Ascending aorta (tissue), 2 donors: ENCODE measurements at places on chromosomes 6 and 20.

GRCh38 chr20:50333812-50334211 is 143.2 kb downstream of the CEBPB start:
- no peak for DNase-seq

DNA sequence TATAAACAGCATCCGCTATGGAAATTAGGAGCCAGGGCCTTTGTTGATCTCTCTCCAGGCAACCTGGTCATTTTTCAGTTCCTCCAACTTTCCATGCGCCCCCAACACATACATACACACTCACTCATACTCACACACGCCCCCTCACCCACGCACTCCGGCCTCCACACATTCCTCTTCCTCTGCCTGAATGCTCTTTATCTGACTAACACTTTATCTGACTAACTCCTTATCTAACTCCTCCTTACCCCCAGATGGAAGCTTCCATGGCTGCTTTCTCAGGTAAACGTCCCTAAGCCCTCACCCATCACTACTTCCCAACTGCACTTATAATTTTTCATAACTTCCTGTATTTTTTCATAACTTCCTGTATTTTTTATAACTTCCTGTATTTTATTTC is 17.4 kb downstream of the CASS4 start:
- no peak for DNase-seq

GRCh38 chr6:37175332-37176267 is 5.6 kb downstream of the PIM1 start:
- no peak for DNase-seq

- DNase-seq = no peak
These were observed 367.2 kb upstream of the RUNX2 start for GRCh38 chr6:44960898-44961297.

DNA sequence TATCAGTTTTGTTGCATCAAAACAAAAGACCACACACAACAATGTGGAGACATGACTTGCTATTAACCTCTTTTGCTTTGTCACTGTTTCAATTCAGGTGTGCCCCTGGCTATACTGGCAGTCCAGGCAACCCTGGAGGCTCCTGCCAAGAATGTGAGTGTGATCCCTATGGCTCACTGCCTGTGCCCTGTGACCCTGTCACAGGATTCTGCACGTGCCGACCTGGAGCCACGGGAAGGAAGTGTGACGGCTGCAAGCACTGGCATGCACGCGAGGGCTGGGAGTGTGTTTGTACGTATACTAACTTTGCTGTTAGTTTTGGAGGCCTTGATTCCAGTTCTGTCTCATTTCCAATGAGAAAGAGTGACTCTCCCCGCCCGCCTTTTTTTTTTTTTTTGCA is 356.9 kb downstream of the ARHGAP18 start:
- DNase-seq = no peak

- DNase-seq = no peak
These were observed 16.7 kb upstream of the TBC1D20 start for GRCh38 chr20:478949-479429.

GRCh38 chr6:108942556-108943492 is 94.6 kb downstream of the ARMC2 start:
- DNase-seq = no peak

DNA sequence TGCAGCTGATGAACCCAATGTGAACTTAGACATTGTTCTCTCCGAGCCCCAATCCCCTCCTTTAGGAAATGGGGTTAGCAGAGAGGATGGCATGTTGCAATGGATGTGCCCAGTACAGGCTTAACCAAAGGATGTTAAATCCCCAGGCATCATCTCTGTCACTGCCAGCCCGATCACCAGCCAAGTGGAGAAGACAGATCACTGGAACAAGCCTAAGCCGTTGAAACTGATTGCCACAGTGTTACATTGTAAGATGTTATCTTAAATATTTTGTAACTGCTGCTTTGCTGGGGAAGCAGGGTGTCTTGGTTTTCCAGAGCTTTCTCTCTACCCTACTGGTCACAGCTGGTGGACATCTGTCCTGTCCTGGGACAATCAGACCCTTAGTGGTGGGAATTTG is 783.4 kb upstream of the CHD6 start:
- DNase-seq = no peak

DNA sequence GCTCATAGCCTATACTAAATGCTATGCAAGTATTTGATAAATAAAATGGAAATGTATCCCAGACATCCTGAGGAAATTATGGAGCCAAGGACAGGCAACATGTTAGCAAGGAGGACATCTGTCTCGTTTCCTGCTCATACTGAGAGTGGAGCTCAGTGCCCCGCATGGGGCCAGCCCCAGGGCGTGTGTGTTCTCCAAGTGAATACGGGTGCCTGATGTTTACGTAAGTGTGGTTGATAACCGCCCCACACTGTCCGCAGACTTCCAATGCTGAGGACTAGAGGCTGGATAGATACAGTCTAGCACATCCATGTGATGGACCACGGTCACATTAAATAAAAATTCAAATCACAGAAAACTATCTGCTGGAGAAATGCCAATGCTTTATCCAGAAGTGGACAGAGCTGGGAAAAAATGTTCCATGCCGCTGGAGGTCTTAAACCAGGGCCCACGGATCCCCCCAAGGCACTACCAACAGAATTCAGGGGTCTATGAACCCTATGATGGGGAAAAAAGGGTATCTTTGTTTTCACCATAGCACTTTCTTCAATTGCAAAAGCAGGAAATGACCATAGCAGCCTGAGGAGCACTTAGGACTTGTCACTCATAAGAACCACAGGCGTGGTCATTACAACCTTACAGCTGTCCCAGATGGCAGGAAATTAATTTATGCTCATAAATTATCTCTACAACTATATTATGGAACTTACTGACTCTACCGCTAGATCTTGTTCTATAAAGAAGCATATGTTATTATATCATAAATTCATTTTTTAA is 24.9 kb downstream of the TGM2 start:
- DNase-seq = no peak

DNA sequence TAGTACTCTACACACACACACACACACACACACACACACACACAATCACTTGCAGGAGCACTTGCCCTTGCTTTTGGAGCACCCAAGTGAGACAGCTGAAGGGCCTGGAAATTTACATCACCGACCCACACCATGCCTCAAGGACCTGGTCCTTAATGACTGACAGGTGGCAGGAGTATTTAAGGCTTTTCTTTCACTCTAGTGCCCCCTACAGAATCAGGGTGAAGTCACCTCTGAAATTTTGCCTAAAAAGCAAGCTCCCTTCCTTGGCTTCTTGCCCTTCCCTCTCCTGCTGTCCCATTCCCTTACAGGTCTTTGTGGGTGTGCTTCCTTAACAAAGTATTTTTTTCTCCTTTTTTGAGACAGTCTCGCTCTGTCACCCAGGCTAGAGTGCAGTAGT is 353.5 kb upstream of the IRAK1BP1 start:
- no peak for DNase-seq

DNA sequence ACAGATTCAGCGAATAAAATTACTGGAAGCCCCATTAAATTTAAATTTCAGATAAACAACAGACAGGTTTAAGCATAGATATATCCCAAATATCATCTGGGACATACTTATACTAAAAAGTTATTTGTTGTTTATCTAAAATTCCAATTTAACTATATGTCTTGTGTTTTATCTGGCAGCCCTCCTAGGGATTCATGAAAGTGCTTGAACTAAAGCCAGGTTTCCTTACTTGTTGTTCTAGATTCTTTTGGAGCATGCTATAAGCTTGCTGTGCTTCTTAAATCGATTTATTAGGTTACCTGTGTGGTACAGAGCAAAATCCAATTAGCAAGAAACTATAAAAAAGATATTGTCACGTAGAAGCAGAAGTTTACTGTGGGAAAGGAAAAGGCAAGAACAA is 202.5 kb upstream of the GMDS start:
- no peak for DNase-seq

GRCh38 chr6:63864061-63864460 is 228.5 kb downstream of the PHF3 start:
- DNase-seq = no peak

DNA sequence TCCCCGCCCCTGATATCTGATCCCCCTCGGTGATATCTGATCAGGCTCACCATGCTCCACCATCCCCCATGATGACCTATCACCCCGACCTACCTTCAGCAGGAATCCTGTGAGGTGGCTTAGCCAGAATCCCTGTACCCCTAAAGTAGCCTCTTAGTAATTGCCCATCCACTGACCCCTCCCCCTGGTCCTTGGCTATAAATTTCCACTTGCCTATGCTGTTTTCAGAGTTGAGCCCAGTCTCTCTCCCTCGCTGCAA is 177.5 kb upstream of the GGTLC1 start:
- DNase-seq = no peak

DNA sequence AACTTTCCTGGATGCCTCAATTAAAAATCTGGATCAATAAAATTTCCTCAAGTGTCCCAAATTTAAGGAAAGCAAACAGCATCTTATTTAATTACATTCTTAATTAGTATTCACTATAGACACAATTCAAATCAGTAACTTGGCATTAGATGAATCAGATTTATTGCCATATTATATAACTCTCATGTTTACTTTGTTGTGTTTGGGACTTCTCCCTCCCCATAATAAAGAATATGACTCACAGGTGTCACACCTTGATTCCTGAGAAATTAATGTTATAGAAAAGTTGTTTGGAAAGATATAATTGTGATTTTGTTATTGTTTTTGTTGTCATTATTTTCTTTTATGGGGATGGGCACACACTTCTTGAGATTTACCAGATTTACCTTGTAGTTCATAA is 18.4 kb downstream of the EYA4 start:
- no peak for DNase-seq

DNA sequence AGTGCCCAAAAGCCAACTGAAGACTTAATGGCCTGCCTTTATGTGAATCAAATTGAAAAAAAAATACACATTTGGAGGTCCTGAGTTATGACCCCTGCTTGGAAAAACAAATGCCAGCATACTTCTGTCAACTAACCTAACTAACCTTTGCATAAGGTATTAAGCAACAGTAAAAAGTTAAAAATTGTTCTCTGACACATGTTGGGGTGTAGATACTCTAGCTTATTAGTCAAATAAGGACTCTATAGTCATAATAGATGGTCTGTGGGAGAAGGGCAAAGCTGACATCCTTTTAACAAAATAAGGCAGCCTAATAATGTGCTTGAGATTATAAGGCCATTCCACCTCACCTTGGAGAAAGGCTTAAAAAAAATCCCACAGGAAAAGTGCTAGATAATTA is 140.5 kb downstream of the HIVEP2 start:
- no peak for DNase-seq

- no peak for DNase-seq
These were observed 659 bp downstream of the PRDM1 start for GRCh38 chr6:106086814-106087175.
